ELR (cell line): ENCODE measurements at places on chromosomes 3 and 15.

GRCh38 chr15:96130734-96131133, 199.8 kb upstream of the NR2F2 start:
- DNase-seq, result no peak

GRCh38 chr3:139534992-139535879, 4.3 kb downstream of the RBP1 start:
- DNase-seq, result no peak

DNA sequence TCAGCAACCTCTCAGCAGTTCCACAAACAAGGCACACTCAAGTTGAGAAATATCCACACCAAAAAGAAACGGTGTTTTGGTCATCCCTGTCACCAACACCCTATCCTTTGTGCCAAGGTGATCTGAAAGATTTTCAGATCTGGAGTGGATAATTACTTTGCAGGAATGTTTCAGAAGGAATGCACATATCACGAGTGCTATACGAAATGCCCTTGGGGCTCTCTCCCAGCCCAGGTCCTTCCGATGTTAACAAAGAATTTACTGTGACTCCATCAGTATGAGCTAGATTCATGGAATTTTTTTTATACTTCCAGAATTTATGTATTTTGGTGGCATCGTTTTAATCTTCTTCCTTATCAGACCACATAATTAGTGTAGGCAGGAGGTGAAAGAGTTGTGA, 105.0 kb downstream of the GRM7 start:
- no peak for DNase-seq

- no peak for DNase-seq
These were observed 111.0 kb downstream of the MECOM start for GRCh38 chr3:169552533-169552932.

DNA sequence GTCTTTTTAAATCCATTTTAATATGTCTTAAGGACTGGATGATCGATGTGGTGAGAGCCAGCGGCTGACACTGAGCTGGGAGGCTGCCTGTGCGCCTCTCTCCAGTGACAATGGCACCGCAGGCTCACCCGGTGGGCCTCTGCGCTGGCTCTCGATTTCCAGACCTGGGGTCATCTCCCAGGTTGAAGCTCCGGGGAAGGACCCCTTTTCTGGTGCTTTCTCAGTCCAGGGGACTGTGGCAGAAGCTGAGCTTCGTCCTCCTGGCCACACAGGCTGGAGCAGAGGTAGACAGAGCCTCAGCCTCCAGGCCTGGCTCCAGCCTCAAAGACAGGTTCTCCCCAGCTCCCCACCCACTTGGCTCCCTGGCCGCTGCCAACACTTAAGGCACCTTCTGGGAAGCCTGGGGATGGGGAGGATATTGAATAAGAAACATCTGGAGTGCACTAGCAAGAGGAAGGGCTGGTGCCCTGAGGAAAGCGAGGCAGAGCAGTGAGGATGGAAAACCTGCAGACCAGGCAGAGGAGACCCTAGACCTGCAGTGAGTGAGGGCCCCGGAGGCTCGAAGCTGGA, 154.2 kb upstream of the SMAD3 start:
- no peak for DNase-seq

- peak; percentile 54 for DNase-seq
These were observed 35.8 kb upstream of the SLC24A5 start for GRCh38 chr15:48084759-48085590.

DNA sequence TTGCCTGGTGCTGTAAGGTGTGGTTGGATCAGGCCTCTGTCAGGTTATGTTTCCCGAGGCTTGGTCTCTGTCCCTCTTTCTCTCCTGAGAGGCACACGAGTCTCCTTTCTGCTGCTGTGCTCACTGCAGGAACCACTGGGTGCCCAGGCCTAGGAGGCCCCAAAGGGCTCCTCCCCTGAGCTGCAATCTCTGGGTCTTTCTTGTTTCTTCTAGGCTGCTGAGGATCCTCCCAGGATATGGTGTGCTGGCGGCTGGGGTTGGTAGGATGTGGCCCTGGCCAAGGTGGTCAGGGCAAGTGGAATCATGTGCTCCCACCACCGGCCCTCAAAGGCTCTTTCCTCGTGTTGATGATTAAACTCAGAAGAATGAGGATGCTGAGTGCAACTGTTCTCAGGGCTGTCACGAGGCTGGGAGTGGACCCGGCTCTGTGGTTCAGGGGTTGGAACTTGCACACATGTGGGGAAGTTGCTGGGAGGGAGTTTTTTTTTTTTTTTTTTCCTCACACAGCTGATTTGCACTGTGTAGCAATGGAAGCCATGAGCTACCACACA, 43.6 kb upstream of the CTSH start:
- DNase-seq, result peak; percentile 99

- no peak for DNase-seq
These were observed 73.0 kb downstream of the MYO9A start for GRCh38 chr15:72044956-72045355.

- DNase-seq, result no peak
These were observed at the start of gene HYAL1 for GRCh38 chr3:50303013-50303815. Gene HYAL1 (minus strand): TSS chr3:50303574. CDS start chr3:50302956, 618 bp downstream.

DNA sequence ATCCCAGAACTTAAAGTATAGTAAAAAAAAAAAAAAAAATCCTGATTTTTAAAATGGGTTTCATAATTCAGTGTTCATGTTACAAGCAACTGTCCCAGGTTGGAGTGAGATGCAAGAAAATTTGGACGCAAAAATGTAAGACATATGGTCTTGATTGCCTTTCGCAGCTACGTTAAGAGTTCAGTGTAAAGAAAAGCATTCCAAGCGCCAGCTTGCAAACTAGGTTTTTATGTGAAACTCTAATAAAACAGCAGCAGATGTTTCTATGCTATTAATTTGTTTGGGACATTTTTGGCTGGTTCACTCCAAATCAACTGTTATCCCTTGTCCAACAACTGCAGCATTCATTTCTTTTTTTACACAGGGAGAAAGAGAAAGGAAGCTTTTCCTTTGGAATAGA, 957.8 kb downstream of the ROBO1 start:
- DNase-seq, result no peak

DNA sequence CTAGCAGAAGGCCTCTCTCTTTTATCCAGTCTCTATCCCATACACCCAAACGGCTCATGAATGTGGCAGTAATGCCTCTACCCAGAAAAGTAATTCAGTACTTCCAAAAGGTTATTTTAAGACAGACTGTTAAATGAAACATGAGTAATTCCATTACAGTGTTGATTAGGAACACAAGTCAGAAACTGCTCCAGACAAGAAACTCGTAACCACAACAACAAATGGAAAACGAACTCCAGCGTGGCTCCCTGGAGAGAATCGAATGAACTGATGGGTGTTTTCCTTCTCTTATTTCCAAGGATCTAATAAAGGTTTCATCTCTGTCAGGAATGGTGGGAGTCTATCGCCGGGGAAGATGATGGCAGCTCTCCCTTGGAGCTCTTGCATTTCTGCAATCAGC, 228.4 kb downstream of the MAGI1 start:
- DNase-seq, result no peak

- peak; percentile 91 for DNase-seq
These were observed 70.0 kb upstream of the HEG1 start for GRCh38 chr3:125125821-125126245.

DNA sequence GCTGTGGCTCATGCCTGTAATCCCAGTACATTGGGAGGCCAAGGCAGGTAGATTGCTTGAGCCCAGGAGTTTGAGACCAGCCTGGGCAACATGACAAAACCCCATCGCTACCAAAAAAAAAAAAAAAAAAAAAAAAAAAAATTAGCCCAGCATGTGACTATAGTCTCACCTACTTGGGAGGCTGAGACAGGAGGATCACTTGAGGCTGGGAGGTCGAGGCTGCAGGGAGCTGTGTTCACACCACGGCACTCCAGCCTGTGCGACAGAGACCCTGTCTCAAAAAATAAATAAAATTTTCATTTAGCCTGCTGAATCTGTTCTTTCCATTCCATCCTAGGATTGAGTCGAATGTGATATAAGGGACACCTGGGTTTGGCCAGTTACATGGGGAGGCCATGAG, 14.6 kb upstream of the PRICKLE2 start:
- DNase-seq, result no peak

GRCh38 chr3:84717894-84718293, 240.9 kb upstream of the CADM2 start:
- no peak for DNase-seq

DNA sequence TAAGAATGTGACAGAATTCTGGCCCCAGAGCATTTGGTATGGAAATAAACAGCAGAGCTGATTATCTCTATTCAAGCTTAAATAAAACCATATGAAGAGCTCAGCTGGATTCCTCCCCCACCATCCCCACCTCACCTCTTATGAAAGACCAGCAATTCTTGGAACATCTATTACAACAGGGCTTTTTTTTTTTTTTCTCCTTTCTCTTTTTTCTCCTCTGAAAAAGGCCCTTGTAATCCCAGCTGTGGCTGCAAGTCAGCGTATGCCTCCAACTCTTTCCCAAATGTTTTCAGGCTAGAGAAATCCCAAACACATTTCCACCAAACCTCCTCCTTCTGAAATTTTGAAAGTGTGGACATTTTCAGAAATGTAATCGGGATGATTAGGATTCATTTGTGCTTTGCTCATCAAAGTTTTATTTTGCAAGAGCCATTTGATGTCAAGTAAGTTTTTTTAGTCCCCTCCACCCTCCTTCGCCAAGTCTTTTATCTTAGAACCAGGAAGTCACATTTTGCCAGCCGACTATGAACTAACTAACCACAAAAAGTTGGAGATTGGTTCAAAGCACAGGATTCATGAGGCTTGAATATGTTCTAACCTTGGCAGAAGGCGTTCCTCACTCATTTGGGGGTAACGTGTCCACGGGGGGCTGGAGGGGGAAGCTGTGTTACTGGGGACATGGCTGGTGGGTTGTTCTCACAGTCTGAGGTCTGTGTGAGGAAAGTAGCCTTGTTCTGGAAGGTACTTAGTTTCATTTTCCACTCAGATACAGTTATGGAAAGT, 142.0 kb upstream of the PDZRN3 start:
- DNase-seq, result no peak

DNA sequence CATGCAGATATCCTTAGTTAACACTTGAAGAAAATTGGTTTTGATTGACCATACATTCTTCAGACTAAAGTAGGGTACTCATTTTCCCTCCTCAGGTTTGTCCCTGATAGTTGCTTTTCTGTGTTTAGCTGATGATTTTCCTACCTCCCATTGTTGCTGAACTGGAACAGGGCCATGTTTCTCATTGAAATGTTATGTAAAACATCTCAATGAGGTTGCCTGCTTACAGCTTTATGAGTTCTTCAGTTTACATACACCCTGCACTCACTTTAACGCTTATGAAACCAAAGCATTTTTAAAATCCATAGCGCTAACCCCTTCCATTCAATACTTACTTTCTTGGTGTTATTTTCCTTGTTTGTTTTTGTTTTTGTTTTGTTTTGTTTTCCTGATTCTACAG, 61.9 kb downstream of the HMG20A start:
- DNase-seq, result peak; percentile 84

GRCh38 chr3:30513374-30514152, 92.8 kb upstream of the TGFBR2 start:
- no peak for DNase-seq

DNA sequence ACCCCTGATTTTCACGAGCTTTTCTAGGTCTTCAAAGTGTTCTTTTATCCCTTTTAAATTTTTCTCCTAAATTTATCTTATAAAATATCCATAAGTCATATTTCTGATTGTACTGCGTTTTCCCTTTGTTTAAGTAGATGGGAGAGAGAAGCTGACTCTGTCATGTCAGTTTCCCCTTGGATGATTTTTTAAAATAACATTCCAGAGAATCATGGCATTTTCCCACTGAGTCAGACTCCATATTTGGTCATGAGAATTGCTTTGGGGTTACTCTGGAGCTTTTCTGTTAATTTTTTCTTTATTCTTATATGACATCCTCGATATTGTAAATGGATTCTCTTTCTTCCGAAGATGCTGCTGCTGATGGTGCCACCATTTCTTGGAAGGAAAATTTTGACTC, 28.6 kb upstream of the UMPS start:
- peak; percentile 57 for DNase-seq

DNA sequence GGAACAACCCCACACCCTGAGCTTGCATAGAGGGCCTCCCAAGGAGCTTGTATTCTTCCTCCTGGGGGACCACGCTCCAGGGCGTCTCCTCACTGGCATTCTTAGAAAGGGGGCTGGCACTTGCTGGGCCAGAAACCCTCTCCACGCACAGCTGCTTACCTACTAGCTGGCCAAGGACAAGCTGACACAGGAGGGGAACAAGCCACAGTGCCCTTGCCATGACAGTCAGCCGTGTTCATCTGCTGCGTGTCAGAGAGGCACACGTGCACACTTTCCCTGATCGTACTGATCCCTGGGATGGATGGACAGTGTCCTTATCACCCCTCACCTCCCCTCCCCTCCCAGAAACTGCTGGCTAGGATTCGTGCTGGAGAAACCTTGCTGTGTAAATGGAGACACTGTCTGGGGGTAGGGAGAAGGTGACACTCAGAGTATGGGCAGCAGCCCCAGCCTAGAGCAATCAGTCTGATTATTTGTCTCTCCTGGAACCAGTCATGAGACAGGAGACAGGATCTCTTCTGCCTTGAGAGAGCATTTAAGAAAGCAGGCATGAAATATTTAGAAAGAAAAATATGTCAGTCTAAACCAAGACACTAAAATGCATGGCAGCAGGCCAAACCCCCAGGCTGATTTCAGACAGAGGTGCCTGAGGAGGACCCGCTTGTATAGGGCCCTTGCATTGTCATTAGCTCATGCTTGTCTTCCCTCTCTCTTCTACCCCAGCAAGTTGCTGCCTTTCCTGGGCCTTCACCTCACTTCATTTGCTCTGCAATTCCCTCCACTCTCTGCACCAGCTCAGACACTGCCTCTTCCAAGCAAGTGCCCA, 311.8 kb upstream of the TRIM42 start:
- DNase-seq, result no peak

DNA sequence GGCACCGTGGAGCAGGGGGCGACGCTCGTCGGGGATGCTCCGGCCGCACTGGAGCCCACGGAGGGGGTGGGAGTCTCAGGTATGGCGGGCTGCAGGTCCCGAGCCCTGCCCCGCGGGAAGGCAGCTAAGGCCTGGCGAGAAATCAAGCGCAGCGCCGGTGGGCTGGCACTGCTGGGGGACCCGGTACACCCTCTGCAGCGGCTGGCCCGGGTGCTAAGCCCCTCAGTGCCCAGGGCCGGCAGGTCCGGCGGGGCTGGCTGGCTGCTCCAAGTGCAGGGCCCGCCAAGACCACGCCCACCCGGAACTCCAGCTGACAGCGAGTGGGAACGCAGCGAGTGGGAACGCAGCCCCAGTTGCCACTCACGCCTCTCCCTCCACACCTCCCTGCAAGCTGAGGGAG, 676.4 kb downstream of the SI start:
- no peak for DNase-seq

DNA sequence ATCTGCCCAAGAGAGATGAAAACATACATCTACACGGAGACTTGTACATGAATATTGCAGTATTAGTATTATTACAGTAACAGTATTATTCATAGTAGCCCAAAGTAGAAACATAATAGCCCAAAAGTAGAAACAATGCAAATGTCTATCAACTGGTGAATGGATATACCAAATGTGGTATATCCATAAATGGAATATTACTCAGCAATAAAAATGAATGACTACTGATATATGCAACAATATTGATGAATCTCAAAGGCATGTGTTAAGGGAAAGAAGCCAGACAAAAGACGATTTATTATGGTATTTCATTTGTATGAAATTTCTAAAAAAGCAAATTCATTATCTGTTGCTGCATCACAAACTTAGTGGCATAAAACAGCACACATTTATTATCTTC, 23.5 kb upstream of the ZNF639 start:
- no peak for DNase-seq

- no peak for DNase-seq
These were observed 231.2 kb downstream of the BBX start for GRCh38 chr3:107753976-107754375.

- DNase-seq, result no peak
These were observed 466.6 kb downstream of the RAP2B start for GRCh38 chr3:153628591-153628990.
